ENCODE measurements at places on chromosomes 3 and 15.
A peak's percentile ranks its signal among the peaks of the same experiment; 100 is the strongest.

DNA sequence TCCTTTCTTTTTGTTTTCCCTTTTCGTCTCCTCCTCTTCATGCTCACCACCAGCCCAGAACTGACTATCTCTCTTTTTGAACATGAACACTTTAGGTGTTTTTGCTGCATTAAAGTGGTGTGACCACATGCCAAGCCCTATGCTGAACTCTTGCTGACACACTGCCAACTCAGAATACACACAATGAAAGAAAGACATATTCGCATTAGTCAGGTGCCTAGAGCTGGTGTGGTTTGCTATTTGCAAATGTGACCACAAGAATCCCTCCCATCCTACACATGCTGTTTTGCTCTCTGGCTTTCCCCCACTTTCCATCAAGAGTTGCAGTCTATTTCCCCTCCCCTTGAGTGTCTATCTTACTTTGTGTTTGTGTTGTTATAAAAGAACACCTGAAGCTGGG, 967.8 kb upstream of the CFAP20DC start:
- DNase-seq, result peak; percentile 17

DNA sequence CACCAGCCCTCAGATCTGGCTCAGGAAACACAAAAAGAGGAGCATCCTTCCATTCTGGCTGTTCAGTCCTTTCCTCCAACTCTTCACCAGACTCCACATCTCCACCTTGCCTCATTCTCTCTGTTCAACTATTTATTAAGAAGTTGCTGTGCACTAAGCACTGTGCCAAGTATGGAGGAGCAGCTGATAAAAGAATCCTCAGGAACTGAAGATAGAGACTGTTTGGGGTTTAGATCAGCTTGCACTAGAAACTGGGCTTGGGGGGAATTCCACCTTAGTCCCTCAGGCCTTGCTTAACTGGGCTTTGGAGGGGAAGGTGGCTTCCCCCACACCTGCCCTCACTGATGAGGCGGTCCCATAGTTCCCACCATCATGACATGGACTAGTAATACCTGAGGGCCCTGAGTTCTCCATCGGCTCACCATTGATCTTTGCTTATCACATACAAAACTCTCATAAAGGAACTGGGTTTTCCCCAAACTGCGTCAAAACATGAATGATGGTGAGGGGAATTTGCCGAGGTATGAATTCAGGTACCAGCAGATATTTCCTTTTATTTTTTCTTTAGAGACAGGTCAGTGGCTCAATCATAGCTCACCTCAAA, 1.7 kb upstream of the CCR8 start:
- DNase-seq, result no peak

DNA sequence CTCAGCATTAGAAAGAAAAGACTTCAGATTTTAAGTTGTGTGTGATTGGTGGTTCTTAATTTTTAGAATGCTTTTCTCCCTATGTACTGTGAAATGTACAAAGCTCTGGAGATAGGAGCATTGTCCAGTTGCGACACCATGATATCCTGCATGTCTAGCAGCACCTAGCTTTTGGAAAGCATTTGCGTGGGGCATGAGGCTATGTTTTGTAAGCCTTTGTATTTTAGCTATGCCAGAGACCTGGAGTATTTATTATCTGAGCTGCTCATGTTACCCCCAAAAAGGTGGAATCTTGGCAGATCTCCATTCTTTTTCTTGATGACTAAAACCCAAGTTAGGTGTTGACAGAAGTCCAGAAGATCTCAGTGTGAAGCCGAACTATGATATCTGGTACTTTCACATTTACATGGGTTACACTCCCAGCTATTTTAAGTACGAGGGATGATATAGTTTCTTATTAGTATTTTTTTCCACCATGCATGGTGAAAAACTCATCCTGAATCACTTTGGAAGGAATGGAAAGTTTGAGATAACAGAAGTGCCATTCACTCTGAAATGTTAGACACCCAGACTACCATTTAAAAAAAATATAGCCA, 126.7 kb upstream of the SAMMSON start:
- no peak for DNase-seq

- no peak for DNase-seq
These were observed 85.4 kb downstream of the EPHB1 start for GRCh38 chr3:134880431-134880830.

- DNase-seq, result no peak
These were observed 281.9 kb upstream of the LRRFIP2 start for GRCh38 chr3:37456270-37456708.

GRCh38 chr3:13123013-13123654, 49.9 kb upstream of the IQSEC1 start:
- no peak for DNase-seq

DNA sequence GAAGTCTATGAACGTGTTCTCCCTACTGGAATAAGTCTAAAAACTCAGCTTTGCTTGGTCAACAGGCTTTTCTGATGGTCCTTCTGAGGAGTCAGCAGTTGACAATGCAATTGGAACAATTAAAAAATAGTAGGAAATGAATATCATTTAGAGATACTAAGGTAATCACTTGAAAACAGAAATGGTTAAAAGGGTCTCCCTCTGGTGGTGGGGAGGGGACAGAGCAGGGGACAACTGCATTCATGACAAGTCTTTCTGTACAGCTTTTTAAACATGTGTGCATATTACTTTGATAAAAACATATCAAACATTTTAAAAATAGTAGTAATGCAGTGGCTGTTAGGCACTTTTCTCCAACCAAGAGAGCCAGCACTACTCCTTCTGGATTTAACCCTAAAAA, 119.9 kb upstream of the FHIT start:
- DNase-seq, result no peak

DNA sequence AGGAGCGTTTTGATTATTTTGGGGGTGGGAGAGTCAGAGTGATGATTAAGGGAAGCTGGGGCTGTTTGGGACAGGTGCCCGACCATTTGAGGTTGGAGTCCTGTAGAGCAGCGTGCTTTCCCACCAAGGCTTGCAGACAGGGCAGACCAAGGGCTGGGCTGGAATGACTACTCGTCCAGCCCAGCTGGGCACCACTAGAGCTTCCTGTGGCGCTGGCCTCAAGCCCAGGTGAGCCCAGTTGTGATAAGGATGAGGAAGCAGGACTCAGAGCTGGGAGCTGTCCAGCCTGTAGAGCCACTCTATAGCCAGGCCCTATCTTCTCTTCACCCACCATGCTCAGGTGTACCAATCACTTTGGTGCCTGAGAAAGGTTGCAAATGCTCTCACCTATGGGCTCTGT, 75.8 kb upstream of the ACAN start:
- DNase-seq, result no peak

DNA sequence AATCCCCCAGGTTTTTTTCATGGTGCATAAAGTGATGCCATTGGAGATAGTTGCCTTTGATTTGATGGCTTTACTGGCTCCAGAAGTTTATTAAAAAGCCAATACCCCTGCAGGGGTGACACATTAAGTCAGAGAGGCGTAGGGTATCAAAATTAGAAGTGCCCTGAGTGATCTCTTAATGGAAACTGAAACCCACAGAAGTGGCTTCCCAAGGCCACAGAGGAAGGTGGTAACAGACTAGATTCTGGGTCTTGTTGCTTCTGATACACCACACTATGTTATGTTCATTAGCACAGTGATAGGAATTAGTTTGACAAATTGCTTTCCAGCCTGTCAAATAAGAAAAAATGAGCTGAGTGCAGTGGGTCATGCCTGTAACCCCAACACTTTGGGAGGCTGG, 112.3 kb downstream of the IQCH start:
- DNase-seq, result no peak

- no peak for DNase-seq
These were observed 11.0 kb downstream of the C3orf22 start for GRCh38 chr3:126547721-126548120.

DNA sequence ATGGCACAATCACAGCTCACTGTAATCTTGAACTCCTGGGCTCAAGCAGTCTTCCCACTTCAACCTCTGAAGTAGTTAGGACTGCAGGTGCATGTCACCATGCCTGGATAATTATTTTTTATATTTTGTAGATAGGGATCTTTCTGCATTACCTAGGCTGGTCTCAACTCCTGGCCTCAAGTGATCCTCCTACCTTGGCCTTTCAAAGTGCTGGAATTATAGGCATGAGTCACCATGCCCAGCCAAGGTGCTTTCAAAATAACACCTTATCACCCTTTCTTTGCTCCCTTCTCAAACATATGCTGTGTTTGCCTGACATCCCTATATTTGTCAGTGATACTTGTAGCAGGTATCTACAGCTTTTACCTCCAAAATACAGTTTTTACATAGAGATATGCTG, 242.0 kb upstream of the ARRDC4 start:
- DNase-seq, result no peak

DNA sequence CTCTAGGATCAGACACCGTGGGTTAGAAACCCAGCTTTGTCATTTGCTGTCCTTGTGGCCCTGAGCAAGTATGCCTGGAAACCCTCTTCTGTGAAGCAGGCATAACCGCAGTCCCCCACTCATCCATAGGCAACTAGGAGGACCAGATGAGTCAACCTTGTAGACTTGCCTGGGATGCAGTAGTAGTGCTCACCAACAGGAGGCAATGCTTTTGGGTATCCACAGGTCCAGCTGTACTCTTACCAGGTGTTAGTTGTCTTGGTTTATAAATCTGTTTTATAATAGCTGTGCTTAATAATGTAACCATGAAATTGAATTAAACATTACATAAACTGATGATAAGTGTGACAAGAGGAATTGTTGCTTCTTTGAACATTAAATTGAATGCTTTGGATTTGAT, 389.3 kb downstream of the IL20RB start:
- no peak for DNase-seq

- no peak for DNase-seq
These were observed 287.8 kb upstream of the MCTP2 start for GRCh38 chr15:93943586-93943985.

DNA sequence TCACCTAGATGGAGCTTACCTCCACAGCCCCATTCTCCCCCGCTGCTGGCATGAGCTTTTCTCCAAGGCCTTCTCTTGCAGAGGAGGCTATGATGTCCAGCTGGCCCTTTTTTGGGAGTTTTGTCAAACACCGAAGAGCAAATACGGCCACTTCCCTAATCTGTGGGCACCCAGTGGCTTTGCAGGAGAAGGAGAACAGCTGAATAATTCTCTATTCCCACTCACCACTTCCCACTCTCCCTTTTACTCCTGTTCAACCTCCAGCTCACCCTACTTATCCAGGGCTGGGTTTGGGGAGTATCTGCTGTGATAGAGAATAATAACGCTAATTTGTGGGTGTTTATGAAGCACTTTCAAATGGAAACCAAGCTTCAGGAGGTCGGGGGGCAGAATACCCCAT, 93.0 kb downstream of the AAGAB start:
- DNase-seq, result no peak

- no peak for DNase-seq
These were observed 26.3 kb downstream of the FEM1B start for GRCh38 chr15:68303560-68304436.

GRCh38 chr3:197706658-197707057, 30.0 kb downstream of the RUBCN start:
- no peak for DNase-seq

- no peak for DNase-seq
These were observed 8.6 kb downstream of the GALNT15 start for GRCh38 chr3:16183082-16183481.

DNA sequence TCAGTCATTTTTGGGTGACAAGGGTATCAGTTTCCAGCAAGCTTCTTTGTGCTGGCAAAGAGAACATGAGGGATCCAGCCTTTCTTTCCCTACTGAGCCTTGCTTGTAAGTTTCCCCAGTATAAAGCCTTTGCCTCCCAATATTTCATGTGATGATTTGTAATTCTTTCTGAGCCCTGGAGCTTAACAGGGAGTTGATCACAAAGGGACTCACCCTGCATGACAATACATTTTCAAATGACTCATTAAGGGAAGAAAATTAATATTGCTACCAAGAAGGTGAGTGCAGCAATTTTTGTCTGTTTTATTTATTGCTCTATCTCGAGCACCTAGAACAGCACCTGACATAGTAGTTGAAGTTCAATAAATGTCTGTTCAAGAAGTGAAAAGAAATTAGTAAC, 27.7 kb downstream of the OXSM start:
- DNase-seq, result no peak

DNA sequence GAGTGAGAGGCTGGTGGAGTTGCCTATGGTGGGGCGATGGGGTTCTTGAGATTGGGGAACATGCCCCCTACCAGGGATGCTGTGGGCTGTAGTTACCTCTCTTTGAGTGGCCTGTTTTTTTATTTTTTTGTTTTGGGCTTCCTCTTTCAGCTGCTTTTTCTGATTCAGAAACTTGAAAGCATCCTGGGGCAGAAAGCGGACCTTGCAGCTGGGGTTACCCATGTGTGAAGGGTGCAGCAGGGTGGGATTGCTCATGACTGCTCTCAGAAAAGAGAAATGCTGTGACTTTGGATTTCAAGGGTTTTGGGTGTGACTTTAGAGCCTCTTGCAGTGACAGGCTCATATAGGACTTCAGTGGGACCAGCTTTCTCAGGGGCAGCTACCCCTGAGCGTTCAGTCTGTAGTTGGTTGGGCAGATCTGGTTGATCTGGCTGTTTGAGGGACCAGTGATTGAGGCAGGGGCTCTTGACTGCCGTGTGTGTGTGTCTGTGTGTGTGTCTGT, 1.8 kb downstream of the LIMD1 start:
- DNase-seq, result no peak

DNA sequence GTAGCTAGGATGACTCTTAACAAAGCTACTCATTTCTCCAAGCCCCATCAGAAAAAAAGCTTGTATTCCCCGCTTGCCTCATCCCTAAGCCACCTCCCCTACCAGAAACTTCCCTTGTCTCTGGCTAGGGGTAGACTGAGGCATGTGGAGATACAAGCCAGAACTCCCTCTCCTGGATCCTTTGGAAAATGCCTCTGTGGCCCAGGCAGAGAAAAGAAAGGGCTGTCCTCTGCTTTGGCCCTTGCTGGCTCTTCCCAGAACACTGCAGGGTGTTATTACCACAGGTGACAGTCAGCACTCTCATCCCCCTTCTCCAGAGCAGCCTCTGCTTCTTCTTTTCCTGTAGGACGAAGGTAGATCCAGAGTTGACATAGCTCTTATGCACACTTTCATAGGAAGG, 15.2 kb downstream of the RMDN3 start:
- no peak for DNase-seq

DNA sequence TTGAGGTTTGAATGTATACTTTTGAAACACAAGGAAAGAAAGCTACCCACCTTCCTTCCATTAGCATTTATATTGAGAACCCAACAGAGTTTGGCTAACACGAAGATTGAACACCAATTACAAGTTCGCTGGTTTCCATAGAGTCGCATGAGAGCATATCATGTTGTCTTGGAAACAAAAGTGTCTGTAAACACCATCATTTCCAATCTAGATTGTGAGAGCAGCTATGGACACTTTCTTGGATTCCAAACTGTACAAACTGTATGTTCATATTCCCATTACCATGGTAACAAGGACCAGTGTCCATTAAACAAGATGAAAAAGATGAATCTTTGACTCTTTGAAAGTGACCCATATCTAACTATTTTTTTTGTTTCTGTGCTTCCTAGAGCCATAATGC, 529.9 kb upstream of the ROBO1 start:
- no peak for DNase-seq

DNA sequence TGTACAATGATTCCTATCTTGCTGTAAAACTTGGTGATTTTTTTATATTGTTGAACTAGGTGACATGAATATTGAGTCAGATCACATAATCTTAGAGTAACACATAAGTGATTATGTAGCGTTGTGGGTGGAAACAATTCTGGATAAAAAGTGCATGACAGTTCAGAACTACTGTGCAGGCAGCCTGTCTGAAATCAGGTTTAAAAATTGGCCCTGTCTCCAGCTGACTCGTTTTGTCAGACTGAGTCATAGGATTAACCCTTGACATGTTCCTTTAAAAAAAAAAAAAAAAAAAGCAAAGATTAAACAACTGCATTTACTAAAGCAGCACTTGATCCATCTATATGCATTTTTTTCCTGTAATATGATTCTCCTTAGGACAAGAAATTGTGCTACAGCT, 160.0 kb upstream of the CGNL1 start:
- no peak for DNase-seq

All from stimulated activated CD8-positive, alpha-beta memory T cell treated with anti-CD3 and anti-CD28 coated beads, Interleukin-4, amount 100 ng/mL, for 1 hour (primary cell).